ENCODE measurements at places on chromosomes 5 and 9. TPM values are rescaled to one million over a fixed set of nuclear protein-coding genes. Genes with fewer than 3 reads are reported as not detected.

The SUB1 gene
- total RNA-seq: 400 TPM

The IQGAP2 gene
- 0.24 TPM for total RNA-seq

The SNX24 gene
- 34.7 TPM for total RNA-seq

The FAM221B gene
- not detected for total RNA-seq

- DNase-seq: no peak
Measured at GRCh38 chr9:132478353-132479050, 68.5 kb downstream of the CFAP77 start.

DNA sequence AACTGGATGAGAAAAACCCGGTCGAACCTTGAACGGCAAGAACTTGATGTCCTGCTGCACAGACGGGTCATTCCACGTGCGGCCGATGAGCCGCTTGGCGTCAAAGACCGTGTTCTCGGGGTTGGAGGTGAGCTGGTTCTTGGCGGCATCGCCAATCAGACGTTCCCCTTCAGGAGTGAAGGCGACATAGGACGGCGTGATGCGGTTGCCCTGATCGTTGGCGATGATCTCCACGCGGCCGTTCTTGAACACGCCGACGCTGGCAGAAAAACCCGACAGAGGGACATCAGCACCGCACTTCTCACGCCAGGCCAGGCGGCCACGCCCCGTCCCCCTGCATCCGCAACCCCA lies 519 bp downstream of the HSPA5 start:
- DNase-seq: peak; percentile 28

The SLC25A48 gene
- not detected for total RNA-seq

The CRHBP gene
- 0.29 TPM for total RNA-seq

The ZNF366 gene
- total RNA-seq: not detected

GRCh38 chr5:151685749-151686673 lies 704 bp downstream of the SPARC start:
- DNase-seq: no peak

DNA sequence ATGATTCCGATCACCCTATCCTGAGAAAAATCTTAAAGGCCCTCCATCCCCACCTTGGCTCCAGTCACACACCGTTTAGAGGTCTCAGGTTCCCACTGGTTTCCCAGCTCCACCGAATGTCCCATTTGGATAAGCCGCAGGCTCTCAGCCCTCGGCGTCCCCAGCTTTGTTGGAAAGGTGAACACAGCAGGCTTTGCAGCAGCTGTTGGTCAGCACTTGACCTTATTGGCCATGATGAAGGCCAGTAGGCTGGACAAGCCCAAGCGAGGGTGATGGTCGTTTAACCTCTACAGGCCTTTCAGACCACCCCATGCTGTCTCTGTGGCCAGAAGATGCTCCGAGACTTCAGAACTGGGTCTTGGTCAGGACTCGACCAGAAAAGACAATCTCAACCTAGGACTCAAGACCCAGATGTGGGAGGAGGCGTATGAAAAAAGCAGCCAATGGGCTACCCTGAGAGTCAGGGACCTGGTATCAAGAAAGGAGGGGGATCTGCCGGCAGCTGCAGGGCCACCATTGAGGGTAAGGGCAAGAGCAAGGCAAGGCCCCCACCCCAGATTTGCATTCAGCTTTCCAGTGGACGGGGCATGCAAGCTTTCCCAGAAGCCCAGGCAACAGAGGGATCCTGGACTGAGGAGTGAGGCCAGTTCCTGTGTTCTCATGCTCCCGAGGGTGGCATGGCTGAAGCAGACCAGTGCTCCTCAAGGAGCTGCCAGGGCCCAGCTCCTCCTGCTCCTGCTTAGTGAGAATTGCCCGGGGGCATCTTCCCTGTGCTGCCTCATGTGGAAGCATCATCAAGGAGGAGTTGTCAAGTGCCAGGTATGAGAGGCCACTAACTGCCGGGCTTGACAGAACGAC lies 13.4 kb downstream of the UBE2QL1 start:
- DNase-seq: no peak

- DNase-seq: no peak
Measured at GRCh38 chr9:36118201-36118600, 18.3 kb upstream of the GLIPR2 start.

- peak; percentile 68 for DNase-seq
Measured at GRCh38 chr5:56264417-56265025, 31.4 kb upstream of the ANKRD55 start.

DNA sequence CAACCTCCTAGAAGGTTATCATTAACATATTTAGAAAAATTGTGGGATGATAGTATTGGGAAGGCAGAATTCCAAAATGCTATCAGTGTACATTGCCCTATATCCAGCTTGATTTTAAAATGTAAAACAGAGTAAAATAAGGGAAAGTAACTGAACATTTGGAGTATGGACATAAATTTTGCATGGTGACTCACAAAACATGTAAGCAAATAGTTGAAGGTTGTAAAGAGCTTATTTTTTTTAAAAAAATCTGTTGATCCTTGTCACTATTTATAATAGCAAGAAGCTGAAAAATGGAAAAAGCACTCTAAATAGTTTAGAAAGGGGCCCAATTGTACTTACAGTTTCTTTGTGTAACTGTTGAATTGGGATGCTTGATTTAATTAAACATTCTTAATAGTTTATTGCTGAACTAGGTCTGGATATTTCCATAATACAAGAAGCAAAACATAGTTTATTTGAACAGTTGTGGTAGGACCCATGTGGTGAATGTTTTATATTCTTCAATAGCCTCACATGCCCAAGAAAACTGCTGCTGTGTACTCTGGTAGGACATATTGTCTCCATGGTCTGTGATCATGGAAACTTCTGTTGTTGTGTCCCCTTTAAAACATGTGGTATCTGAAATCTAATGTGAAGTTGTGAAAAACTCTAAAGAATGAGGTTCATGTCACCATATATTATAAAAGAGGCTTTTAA lies 82.4 kb downstream of the NNT start:
- DNase-seq: no peak

GRCh38 chr5:39164016-39164415 lies 55.3 kb downstream of the FYB1 start:
- DNase-seq: no peak

- DNase-seq: peak; percentile 35
Measured at GRCh38 chr5:62206150-62206829, 99.7 kb upstream of the KIF2A start.

The TARS1 gene
- total RNA-seq: 172 TPM

GRCh38 chr9:118091711-118092500 lies 387.7 kb downstream of the TLR4 start:
- no peak for DNase-seq

The ROR2 gene
- total RNA-seq: 0.12 TPM

The CCDC180 gene
- total RNA-seq: 0.72 TPM

Data from RPMI7951 (cell line).